Spinal cord (tissue), 10 donors: ENCODE measurements at places on chromosomes 16 and 17. TPM values are rescaled to one million over a fixed set of nuclear protein-coding genes. Genes with fewer than 3 reads are reported as not detected.

The NKD1 gene
- 33.8 TPM for total RNA-seq

The NOL3 gene
- 17.9 TPM for total RNA-seq

The FAM20A gene
- 13.1 TPM for total RNA-seq

The GNAO1 gene
- 75.7 TPM for total RNA-seq

The PDIA2 gene
- total RNA-seq: 8.0 TPM

The KRT33B gene
- not detected for total RNA-seq

The ALDH3A1 gene
- total RNA-seq: 0.39 TPM

The SLC5A2 gene
- total RNA-seq: 0.40 TPM

The KRTAP2-1 gene
- total RNA-seq: not detected

The ADGRG1 gene
- total RNA-seq: 40.9 TPM

The CDC27 gene
- total RNA-seq: 121 TPM

The DPEP3 gene
- not detected for total RNA-seq

- DNase-seq: no peak
Observed at GRCh38 chr17:33385133-33385532, 92.0 kb upstream of the ASIC2 start.

DNA sequence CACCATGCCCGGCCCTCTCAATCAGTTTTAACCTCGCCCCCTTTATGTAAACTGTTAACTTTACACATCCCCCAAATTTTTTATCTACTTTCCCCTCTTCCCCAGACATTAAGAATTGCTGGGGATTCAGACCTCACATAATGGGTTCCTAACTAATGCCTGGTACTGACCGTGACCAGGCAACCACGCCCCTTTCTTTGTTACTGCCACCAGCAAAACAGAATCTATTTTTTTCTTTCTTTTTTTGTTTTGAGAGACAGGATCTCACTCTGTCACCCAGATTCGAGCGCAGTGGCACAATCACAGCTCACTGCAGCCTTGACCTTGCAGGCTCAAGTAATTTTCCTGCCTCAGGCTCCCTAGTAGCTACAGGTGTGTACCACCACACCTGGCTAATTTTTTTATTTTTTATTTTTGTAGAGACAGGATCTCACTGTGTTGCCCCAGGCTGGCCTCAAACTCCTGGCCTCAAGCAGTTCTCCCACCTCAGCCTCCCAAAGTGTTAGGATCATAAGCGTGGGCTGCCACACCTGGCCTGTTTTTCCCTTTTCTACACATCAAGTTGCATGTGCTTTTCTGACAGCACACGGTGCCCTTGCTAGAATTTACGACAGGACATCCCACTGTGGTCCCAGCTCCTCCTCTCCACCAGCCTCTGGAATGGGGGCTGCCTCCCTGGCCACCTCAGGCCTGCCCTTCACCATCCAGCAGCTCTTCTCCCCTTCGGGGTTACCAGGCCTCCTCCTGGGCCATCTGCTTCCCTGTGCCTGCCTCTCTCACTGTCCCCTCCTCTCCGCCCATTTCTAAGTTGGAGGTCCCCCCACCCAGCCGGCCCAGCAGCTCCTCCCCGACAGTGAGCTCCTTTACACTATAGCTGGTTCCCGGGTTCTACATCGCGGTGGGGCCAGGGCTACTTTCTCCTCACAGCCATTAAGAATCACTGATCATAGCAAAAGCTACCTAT lies 10.8 kb downstream of the CPNE2 start:
- no peak for DNase-seq

GRCh38 chr17:41444186-41444585 lies 3.4 kb upstream of the KRT38 start:
- no peak for DNase-seq

DNA sequence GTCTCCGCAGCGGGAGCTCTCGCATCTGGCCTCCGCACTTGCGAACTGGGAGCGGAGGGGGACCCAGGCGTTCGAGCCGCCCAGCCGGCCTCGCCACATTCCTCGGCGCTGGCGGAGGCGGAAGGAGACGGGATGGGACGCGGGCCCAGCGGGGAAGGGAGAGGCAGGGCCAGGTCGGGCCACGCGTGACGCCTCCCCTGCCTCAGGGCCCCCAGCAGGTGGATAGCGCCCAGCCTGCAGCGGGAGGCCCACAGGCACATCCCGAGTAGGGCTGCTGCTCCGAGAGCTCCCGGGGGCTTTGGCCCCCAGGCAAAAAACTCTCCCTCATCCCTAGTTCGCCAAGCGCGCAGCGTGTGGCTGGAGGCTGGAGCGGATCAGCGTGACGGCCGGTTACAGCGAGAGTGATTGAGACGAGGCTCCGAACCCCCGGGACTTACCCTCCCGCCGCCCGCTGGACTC lies 800 bp downstream of the PLEKHH3 start:
- no peak for DNase-seq

DNA sequence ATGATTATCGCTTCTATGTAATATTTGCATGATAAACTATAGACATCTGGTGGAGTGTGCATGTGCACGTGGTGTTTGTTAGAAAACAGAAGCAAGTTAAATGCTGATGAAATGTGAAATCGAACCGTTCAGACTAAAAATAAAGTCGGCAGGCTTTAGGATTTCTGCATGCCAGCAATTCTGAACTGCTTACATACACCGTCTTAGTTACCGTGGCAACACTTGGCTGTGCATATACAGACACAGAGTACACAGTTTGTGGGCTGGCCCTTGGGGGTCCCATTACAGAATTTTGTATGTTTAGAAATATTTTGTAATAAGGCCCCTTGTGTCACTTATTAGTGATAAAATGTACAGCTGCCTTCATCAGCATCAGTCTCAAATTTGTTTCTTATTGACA lies 605.5 kb downstream of the RBFOX1 start:
- no peak for DNase-seq

GRCh38 chr17:76353004-76353598 lies 615 bp downstream of the PRPSAP1 start:
- DNase-seq: peak; percentile 21

DNA sequence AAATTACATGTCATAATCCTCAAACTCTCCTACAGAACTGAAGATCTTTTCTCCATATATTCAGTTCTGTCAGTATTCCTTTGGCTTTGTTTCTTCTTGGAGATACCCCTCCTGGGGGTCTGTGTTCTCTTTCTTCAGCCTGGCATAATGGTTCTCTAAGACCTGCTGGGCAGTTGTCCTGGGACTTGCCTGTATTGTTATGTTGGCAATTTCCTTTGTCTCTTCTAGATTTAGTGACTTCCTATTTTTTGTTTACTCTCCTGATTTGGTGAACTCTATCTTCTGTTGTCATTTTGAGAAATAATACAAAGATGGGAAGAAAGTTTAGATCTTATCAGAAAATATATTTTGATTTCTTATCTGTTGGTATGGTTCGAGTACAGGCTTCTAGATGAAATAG lies 127.8 kb downstream of the GOSR1 start:
- no peak for DNase-seq

- no peak for DNase-seq
Observed at GRCh38 chr16:12471383-12471782, 332.3 kb downstream of the CPPED1 start.

- no peak for DNase-seq
Observed at GRCh38 chr16:68596266-68596665, 48.8 kb upstream of the CDH3 start.

- DNase-seq: no peak
Observed at GRCh38 chr16:1776672-1776955, 3.7 kb upstream of the MRPS34 start.

DNA sequence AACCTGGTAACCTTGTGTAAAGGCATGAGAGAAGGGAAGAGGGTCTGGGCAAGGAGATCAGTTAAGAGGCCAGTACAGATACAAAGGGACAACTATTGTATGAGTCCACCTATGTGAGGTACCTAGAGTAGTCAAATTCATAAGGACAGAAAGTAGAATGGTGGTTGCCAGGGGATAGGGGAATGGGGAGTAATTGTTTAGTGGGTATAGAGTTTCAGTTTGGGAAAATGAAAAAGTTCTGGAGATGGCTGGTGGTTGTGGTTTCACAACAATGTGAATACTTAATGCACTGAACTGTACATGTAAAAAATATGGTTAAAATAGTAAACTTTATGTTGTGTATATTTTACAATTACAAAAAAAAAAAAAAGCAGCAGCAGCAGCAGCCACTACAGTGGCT lies 49.4 kb downstream of the SNTB2 start:
- no peak for DNase-seq

- DNase-seq: no peak
Observed at GRCh38 chr16:51024703-51025102, 126.4 kb downstream of the SALL1 start.
